ENCODE measurements at places on chromosomes 1 and 21.

DNA sequence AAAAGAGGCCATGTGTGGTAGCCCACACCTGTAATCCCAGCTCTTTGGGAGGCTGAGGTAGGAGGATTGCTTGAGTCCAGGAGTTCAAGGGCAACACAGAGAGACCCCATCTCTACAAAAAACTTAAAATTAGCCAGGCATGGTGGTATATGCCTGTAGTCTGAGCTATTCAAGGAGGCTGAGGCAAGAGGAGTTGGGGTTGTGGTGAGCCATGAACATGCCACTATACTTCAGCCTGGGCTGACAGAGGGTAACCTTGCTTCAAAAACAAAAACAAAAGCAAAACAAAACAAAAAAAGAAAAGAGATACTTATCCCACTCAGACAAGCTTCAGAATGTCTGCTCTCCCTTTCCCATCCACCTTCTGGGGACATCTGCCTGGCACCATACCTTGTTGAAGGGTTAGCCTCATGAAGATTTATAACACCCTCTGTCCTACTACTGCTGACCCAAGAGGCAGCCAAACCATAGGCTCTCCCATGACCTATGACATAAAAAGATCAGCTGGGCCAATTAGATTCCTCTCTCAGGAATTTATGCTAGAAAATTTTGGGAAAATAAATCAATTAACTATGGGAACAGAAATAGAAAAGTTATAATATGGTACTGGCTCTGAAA, 13.2 kb downstream of the TMCO1 start:
- DNase-seq = no peak

DNA sequence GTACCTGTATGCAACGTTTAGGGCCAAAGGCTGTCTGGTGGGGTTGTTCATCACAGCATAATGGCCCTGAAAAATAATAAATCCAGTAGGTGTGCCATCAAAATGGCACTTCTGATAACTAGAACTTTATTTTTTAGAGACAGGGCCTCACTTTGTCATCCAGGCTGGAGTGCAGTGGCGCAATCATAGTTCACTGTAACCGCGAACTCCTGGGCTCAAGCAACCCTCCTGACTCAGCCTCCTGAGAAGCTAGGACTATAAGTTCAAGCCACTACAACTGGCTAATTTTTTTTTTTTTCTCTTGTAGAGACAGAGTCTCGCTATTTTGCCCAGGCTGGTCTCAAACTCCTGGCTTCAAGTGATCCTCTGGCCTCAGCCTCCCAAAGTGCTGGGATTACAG, 4.7 kb downstream of the SNAPIN start:
- no peak for DNase-seq

DNA sequence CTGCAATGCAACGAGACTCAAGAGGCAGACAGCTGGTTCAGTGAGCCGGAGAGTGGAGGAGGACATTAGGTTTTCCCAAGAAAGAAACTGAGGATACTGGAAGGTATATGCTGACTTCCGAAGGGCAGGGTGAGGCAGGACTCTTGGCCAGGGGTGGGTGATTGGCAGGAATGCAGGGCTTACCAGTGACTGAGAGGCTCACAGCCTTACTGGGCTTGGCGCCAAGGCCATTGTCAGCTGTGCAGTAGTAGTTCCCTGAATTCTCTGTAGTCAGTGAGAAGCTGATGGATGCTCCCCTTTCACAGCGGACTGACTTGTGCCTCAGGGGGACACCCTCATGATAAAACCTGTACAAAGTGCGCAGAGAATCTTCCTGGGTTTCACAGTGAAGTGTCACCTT, 9.6 kb downstream of the FCRL5 start:
- DNase-seq = no peak

DNA sequence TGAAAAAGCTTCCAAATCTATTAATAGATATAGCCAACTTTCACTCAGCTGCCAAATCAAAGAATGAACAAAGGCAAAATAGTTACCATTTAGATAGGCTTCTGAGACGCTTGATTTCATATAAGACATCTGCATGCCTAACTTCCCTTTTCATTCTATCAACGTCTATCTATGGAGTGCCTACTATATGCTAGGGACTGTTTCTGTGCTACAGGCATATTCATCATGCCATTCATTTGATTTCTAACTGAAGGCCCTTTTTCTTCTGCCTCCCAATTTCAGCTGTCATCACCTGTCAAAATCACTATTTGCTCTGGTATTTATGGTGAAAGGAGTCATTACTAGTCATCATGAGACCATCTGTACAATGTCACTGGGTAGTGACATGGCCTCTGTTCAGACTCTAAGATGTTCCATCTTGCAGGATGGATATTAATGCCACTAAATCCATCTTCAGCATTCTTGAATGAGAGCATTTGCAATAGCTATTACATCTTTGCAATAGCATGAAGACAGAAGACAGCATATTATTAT, 4.3 kb upstream of the KRTAP13-1 start:
- no peak for DNase-seq

DNA sequence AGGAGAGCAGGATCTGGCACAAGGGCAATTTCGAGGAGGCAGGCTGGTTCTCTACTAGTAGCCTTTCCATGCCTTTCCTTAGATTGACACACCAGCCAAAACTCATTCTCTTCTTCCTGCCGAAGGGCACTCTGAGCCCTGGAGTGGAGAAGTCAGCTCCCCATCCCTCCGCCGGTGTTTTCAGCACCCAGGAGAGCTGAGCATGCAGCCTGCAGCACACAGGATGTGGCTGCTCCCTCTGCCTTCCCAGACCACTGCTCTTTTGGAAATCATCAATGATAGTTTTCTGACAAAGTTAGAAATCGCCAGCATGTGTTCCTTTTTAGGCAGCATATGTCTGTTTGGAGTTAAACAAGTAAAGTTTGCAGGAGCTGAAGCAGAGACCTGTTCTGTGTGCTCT, 11.7 kb downstream of the RNU5D-1 start:
- no peak for DNase-seq

DNA sequence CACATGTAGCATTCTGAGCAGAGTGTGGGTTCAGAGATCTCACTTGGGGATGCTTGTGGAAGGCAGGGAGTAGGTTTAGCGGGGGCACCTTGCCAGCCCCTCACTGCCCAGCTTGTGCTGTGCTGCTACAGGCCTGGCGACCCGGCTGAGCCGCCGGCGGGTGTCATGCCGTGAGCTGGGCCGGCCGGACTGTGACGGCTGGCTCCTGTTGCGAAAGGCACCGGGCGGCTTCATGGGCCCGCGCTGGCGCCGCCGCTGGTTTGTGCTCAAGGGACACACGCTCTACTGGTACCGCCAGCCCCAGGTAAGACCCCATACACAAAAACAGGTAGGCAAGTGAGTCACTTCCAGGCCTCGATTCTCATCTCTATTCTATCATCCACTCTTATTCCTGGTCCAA, 5.5 kb upstream of the CATSPER4 start:
- no peak for DNase-seq

DNA sequence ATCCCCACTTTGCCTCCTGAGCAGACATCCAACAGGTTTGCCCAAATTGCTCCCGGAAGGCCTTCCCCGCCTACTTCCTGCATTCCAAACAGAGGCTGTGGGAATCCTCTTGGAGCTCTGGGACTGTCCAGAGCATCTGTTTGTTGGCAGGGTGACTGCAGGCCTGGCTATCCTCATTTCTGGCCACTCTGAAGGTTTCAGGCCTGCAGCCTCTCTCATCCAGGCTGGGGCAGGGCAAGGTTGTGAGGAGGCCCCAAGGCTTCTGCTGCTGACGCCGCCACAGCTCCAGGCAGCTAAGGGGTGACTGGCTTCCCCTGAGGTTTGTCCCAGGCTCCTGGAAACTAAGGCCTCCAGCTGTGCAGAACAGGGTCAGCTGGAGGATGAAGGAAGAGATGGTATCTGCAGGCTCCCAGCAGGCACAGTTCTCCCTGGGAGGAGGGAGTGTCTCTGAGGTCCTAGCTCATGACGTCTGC, 11.3 kb downstream of the CDK18 start:
- DNase-seq = no peak

GRCh38 chr1:227621211-227621610, 57.9 kb downstream of the ZNF678 start:
- DNase-seq = no peak

GRCh38 chr21:46052703-46053651, 44.9 kb upstream of the COL6A2 start:
- DNase-seq = no peak

DNA sequence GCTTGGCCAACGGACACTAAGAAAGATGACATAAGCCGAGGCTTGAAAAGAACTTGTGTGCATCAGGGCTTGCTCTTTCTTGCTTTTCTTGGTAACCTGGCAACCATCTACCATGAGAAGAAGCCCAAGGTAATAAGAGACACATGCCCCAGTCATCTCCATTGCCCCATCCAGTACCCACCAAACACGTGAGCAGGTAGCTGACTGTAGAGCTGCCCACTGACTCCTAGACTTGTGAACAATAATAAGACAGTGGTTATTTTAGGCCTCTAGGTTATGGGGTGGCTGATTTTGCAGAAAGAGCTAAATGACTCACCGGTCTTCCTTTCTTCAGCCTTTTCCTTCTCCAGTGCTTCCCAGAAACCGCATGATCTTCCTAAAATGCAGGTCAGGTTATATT, 105.0 kb upstream of the JUN start:
- DNase-seq = no peak

DNA sequence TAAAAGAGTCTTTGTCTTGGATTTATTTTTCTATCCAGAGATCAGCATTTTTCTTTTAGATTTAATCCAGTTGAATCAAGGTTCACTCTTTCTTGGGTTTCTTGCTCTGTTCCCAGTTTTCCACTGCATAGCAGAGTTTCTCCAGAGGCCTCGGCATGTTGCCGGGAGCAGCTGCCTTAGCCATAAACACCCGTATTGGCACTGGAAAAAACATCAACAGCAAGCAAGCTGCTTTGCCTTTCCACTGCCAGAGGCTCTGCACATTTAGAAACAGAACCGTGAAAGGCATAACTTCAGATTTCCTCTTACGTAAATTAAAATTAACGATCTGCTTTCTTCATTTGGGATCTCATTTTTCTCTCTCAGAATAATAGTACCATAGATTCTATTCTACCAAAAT, 181.8 kb upstream of the L1TD1 start:
- DNase-seq = no peak

GRCh38 chr1:192439373-192440025, 122.7 kb downstream of the RGS21 start:
- no peak for DNase-seq

DNA sequence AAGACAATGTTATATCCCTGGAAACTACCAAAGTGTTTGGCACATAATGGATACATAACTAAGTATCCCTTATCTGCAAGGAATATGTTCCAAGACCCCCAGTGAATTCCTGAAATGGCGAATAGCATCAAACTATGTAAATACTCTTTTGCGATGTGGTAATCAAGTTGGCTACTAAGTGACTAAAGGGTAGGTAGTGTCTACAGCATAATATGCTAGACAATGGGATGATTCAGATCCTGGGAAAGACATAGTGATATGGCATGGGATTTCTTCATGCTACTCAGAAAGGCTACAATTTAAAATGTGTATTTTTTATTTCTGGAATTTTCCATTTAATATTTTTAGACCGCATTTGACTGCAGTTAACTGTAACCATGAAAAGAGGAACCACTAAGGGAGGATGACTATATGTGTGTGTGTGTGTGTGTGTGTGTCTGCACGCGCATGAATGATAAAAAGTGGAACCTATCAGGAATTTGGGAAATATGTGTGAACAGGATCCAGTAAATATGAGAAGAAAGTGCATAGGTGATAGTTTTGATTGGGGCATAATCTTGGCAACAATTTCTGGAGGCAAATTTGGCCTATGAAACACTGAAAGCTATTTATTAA, 1899.9 kb downstream of the NCAM2 start:
- DNase-seq = no peak

DNA sequence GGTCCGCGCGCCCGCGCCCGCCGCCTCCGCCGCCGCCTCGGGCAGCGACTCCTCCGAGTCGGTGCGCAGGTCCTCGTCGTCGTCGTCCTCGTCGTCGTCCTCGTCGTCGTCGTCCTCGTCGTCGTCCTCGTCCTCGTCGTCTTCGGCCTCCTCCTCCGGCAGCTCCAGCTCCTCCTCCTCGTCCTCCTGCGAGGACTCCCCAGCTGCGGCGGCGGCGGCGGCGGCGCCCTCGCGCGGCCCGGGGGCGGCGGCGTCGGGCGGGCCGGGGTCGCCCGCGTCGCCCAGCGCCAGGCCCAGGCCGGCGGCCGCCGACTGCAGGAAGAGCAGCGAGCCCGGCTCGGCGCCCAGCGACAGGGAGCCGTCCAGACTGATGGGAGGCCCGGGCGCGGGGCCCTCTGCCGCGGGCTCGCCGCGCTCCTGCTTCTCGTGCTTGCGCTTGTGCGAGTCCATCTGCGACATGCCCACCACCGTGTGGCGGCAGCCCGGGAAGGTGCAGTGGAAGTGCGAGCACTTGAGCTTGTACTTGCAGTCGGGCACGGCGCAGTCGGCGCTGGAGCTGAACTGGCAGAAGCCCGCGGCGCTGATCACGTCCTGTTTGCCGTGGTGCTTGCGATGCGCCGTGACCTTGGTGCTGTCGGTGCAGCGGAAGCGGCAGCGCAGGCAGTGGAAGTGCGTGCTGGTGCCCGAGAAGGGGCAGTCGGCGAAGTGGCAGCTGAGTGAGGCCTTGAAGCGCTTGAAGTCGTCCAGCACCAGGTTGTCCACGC, 157.3 kb downstream of the CASZ1 start:
- no peak for DNase-seq

GRCh38 chr1:117366177-117367045, 838 bp upstream of the MAN1A2 start:
- peak; percentile 73 for DNase-seq

- no peak for DNase-seq
Observed at GRCh38 chr21:25385911-25386474, 221.3 kb downstream of the MRPL39 start.

DNA sequence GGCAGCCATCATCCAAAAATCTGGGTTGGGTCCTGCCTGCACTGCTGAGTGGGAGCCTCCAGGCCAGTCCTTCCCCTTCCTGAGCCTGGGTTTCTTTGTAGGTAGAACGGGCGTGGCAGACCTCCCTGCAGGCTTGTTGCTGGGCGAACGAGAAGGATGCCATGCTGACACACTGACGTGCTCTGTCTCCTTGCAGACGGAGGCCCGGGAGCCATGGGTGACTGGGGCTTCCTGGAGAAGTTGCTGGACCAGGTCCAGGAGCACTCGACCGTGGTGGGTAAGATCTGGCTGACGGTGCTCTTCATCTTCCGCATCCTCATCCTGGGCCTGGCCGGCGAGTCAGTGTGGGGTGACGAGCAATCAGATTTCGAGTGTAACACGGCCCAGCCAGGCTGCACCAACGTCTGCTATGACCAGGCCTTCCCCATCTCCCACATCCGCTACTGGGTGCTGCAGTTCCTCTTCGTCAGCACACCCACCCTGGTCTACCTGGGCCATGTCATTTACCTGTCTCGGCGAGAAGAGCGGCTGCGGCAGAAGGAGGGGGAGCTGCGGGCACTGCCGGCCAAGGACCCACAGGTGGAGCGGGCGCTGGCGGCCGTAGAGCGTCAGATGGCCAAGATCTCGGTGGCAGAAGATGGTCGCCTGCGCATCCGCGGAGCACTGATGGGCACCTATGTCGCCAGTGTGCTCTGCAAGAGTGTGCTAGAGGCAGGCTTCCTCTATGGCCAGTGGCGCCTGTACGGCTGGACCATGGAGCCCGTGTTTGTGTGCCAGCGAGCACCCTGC, 1.4 kb downstream of the GJA4 start:
- DNase-seq = no peak

GRCh38 chr1:26820784-26821269, 5.7 kb upstream of the ZDHHC18 start:
- no peak for DNase-seq

All from stimulated activated CD4-positive, alpha-beta T cell treated with anti-CD3 and anti-CD28 coated beads, Interleukin-15, amount 100 ng/mL, for 1 hour (primary cell).